Esophagus squamous epithelium (tissue), 5 donors: ENCODE measurements at places on chromosomes 4 and X.

- DNase-seq, result no peak
Observed at GRCh38 chrX:103212749-103213457, 2.0 kb upstream of the BEX4 start.

- no peak for DNase-seq
Observed at GRCh38 chrX:68571610-68572311, 72.9 kb downstream of the YIPF6 start.

DNA sequence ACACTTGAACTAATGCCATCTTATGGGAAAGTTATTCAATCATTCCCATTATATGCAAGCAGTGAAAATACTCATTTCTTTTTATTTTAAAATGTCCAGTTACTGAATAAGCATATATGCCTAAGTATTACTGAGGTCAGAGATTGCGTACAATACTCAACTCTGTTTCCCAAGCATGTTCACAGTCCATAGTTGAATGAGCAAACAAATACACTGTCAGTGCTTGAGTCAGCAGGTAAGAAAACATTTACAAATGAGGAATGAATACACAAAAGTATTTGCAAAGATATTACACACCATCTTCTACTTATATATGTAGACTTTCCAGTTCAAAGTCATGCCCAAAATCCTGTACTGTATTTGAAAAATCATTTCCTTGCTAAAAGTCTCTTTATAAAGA lies 74.1 kb downstream of the TSPAN5 start:
- no peak for DNase-seq

DNA sequence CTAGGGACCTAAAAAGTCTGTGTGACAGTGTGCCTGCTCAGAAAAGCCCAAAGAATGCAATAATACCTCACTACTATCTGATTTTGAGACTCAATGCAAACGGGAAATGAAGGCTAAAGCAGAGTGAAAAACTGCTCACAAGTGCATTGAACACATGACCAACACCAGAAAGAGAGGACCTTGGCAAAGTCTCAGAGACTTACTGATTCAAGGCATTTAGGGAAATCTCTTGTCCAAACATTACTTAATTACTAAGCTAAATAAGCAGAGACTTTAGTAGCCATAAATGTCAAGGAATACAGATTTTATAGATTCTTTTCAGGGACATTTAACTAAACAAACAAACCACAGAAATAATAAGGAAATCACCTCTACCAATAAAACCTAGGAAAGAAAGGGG lies 916.0 kb downstream of the FSTL5 start:
- no peak for DNase-seq

GRCh38 chr4:123709336-123709735 lies 312.7 kb downstream of the SPRY1 start:
- no peak for DNase-seq

DNA sequence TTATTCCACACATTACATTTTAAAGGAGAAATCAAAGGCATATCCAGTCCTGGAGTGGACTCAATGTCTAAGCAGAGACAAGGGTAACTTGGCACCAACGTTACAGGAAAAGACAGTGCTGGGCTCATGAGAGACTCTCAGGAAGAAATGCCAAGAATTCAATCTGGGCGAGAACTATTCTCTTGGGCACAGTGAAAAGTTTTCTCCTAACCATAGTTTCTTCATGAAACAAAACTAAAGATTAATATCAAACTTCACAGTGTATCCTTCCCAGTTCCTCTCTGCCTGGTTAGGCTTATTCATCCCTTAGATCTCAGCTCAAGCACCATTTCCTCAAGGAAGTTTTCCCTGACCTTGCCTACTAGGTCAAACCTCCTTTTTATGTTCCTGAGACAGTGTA lies 109.4 kb upstream of the TLL1 start:
- DNase-seq, result no peak

GRCh38 chr4:62622089-62622488 lies 1422.0 kb downstream of the ADGRL3 start:
- DNase-seq, result no peak

DNA sequence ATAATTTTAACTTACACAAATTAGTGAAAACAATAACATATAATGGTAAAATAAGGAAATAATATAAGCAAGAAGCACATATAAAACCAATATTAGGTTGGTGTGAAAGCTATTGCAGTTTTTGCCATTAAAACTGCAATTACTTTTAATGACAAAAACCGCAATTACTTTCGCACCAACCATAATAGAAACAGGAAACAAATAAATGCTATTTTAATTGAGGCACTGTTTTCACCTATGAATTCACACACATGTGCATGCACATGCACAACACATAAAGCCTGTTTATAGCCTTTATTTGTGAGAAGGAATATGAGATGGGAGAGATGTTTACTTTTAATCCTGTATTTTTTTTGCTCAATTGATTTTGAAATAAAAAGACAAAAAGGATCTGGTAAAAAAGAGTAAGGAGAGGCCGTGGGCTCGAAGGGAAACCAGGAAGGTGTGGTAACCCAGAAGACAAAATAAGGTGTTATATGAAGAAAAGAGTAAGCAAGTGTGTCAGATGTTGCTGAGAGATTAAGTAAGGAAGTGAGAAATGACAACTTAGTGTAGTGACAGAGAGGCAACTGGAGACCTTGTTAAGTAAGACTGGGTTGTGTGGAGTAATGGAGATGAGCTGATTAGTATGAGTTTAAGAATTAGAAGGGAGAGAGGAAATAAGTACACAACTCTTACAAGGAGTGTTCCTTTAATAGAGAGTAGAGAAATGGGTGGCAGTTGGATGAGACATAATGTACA lies 69.0 kb downstream of the KLHL13 start:
- no peak for DNase-seq

- no peak for DNase-seq
Observed at GRCh38 chr4:135186002-135186401, 984.4 kb upstream of the PABPC4L start.

DNA sequence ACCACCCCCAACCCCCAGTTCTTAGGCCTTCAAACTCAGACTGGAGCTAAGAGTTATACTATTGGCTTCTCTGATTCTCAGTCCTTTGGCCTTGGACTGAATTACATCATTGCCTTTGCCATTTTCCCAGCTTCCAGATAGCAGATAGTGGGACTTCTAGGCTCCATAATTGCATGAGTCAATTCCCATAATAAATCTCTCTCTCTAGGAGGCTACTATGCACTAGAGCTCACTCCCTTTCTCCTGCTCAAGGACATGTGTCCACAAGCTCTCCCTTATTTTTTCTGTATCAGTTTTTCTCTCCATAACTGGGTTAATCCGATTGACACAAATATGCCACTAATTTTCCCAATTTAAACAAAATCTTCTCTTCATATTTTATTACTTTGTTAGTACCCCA lies 103.4 kb downstream of the REELD1 start:
- no peak for DNase-seq

DNA sequence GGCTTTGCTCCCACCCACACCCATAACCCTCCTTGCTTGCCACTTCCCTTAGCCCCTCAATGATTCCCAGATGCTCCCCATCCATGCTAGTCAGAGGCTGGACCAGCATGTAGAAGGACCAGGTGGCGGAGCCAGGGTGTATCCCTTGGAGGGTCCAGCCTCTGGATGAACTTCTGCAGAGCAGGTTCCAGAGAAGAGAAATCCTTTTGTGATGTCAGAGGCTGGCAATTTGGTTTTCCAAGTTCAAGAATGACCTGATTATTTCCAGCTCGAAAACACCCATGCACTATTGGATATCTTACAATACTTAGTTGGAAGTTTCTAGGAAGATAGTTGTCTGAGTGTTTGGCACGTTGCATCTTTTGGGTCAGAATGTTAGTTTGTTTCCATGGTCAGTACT lies 168.3 kb upstream of the RPS6KA3 start:
- no peak for DNase-seq

- no peak for DNase-seq
Observed at GRCh38 chr4:1626151-1626550, 58.0 kb downstream of the FAM53A start.

- DNase-seq, result no peak
Observed at GRCh38 chrX:21985332-21985777, 44.8 kb downstream of the SMS start.

GRCh38 chr4:2923668-2924173 lies 39.5 kb downstream of the NOP14 start:
- no peak for DNase-seq

GRCh38 chr4:58254291-58254690 lies 1144.1 kb upstream of the IGFBP7 start:
- no peak for DNase-seq

- no peak for DNase-seq
Observed at GRCh38 chr4:140048419-140048995, 105.5 kb downstream of the MAML3 start.

- DNase-seq, result no peak
Observed at GRCh38 chr4:164614999-164615398, 138.9 kb upstream of the SMIM31 start.

DNA sequence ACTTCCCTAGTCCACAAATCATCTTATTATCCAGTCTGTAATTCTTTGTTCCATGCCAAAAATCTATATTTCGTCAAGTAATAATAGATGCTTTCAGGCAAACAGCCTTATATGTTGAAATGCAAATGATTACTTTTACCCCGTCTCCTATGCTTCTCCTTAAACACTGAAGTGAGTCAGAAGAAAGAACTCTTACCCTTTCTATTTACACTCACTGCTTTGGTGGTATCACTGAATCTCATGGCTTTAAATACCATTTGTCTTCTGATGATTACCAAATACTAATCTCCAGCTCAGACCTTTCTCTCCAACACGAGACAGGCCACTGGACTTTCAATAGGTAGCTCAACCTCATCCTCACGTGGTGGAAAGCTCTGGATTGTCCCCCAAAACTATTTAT lies 558.1 kb downstream of the IL1RAPL1 start:
- no peak for DNase-seq

DNA sequence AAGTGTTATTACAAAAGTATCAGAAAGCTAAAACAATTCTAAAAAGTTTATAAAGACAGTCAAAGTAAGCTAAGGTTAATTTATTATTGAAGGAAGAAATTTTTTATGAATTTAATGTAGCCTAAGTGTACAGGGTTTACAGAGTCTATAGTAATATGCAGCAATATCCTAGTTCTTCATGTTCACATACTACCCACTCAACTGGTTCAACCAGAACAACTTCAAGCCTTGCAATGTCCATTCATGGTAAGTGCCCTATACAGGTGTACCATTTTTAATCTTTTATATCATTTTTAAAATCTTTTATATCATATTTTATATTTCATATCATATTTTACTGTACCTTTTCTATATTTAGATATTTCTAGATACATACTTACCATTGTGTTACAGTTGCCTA lies 34.3 kb downstream of the COL4A5 start:
- DNase-seq, result no peak

DNA sequence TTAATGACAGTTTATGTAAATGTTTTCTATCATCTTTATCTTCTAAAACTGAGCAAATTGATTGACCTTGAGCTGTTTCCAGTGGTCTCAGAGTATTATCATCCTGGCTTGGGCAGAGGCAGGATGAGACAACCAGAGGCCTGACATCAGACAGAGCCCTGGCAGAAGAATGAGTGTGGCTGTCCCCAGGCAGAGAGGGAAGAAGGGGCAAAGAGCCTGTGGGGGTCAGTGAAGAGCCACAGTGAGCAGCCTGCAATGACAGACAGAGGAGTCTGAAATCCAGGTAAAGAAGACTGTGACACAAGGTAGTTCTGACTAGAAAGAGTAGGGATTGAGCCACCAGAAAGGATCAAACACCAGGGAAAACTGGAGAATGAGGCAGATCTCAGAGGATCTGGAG lies 182.4 kb upstream of the ARSJ start:
- DNase-seq, result no peak

- no peak for DNase-seq
Observed at GRCh38 chr4:141229408-141230101, 8.9 kb downstream of the ZNF330 start.

DNA sequence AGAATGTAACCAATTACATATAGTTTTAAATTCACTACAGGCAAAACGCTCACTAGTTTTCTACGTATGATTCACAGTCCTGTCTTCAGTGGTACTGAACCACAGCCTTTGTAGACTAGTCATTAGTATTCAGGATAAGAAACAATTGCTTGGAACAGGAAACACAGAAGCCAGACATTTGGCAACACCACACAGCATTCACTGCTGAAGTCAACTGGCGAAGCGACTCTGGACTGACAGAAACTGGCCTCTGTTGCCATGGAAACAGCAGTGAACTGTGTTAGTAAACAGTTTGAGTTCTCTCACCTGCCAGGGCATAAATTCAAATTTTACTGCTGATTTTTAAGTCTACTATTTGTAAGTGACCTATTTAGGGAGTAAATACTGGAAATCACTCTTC lies 57.6 kb downstream of the MAPK10 start:
- DNase-seq, result no peak
